Right ventricle myocardium inferior (tissue), 1 donor: ENCODE measurements at places on chromosomes 7 and 10.

GRCh38 chr7:33874943-33875342 is 30.4 kb upstream of the BMPER start:
- DNase-seq, result no peak

- no peak for DNase-seq
These were observed 790.8 kb upstream of the KCND2 start for GRCh38 chr7:119482209-119482608.

DNA sequence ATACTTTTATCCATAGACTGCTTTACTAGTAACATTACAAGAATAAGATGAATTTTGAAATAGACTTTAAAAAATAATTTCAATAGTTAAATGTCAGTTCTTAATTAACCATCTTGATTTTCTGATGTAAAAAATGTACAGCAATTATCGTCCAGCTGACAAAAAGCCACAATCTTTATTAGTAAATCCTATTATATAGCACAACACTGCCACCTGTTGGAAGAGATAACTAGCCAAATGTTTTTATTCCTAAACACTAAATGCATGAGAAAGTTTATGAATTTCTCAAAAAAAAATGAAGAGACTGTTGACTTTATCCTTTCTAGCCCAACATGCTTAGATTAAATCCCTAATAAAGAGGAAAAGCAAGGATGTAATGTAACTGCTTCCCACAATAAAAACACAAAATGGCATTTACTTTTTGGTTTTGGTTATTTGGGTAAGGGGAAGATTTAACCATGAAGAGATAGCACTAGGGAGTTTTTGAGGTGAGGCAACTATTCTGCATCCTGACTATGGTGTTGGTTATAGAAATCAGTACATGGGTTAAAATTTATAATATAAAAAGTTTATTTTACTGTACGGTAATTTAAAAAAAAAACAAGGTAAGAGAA is 8.0 kb downstream of the COA1 start:
- DNase-seq, result no peak

DNA sequence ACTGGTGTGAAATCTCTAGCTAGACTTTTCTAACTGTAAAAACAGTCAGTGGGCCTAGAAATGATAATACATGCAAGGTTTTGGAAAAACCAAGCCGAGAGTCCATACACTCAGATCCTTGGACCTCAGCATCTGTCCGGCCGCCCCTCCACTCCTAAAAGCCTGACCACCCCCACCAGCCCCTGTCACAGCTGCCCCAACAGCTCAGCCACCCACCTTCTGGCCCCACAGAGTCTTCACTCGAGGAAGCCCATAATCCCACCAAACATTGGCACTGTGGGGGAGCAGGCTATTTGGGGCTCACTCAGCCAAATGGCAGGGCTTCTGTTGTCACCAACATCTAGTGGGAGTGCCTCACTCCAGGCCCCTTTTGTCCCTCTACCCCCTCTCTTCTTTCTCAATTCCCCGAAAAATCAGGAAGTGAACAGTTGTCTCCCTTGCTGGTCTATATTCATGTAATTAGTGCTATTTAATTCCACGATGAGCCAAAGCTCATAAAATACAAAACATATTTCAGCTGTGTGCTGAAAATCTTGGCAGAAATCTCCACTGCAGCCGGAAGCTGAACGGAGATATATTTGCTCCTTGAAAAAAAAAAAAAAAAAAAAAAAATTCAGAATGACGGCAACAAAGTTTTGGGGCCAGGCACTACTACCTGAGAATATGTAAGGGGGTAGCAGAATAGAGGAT is 55.5 kb downstream of the PLXNA4 start:
- DNase-seq, result no peak

DNA sequence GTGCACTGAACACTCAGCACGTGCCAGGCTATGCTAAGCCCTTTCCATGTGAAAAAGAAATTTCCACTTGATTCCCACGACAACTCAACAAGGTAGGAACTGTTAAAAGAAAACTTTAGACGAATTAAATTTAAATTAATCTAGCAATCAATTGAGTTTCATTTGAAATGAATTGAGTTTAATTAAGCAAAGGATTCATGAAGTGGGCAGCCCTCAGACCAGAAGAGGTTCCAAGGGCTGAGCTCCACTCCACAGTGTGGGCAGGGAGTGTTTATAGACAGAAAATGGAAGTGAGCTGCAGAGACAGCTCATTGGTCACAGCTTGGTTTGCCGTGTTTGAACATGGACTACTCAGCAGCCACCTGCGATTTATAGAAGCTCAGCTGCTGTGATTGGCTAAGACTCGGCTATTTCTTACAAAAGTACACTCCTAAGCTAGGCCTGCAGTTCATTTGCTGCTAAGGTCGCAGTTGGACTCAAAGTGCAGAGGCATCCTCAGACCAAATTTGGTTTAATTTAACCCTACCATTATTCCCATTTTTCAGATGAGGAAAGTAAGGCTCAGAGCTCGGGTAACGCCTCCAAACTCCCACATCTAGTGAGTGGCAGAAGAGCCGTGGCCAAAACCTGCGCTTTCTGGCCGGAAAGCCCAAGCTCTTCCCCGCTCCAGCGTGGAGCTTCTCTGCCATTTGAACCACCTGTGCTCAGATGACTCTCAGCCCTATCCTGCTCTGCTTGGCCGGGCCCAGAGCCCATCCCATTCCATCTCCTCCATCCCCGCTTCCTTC is 24.9 kb downstream of the CALML3 start:
- no peak for DNase-seq

GRCh38 chr7:133355325-133355708 is 102.4 kb downstream of the EXOC4 start:
- no peak for DNase-seq

GRCh38 chr7:29487424-29487823 is 76.2 kb upstream of the PRR15 start:
- no peak for DNase-seq
